ENCODE measurements at places on chromosomes 2 and 18. TPM values are rescaled to one million over a fixed set of nuclear protein-coding genes. Genes with fewer than 3 reads are reported as not detected.
A peak's percentile ranks its signal among the peaks of the same experiment; 100 is the strongest.

DNA sequence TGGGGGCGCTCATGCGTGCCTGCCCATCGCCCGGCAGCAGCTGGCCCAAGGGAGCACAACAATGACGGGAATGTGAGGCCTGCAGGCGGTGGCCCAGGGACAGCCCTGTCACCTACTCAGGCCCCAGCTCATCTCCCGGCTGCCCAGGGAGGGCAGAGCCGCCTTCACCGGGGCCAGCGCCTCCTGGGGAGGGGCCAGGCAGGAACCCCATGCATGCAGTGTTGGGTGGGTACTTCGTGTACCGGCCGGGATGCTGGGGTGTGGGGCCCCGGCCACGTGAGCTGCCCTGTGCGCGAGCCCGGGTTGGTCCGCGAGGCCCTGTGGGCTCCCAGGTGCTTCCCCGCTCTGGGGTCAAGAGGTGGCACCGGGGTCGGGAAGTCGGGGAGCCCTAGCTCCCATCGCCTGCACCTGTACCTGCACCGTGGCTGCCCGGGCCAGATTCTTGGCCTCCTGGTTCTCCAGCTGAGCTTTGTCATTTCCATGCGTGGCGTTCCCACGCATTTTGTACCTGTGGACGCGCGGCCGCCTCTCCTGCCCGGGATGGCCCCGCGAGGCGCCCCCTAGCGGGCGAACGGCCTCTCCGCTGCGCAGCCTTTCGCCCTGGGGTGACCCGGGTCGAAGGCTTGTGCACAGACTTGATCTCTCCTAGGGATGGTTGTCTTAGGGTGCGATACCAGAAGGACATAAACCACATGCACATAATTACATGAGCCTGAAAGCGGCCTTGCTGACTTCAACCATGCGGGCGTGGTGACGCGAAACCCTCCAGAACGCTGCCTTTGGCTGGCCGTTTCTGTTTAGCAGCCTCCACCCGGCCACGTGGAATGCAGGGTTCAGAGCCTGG lies 950 bp downstream of the KLHL30 start:
- no peak for DNase-seq

GRCh38 chr18:31718386-31718785 lies 34.0 kb upstream of the B4GALT6 start:
- DNase-seq, result no peak

The ADRA2B gene
- 0.32 TPM for total RNA-seq

GRCh38 chr2:198775737-198776136 lies 682.0 kb downstream of the SATB2 start:
- no peak for DNase-seq

The EGR4 gene
- total RNA-seq, result not detected

The C1QL2 gene
- total RNA-seq, result not detected

- no peak for DNase-seq
Observed at GRCh38 chr2:102977426-102978090, 215.7 kb downstream of the TMEM182 start.

DNA sequence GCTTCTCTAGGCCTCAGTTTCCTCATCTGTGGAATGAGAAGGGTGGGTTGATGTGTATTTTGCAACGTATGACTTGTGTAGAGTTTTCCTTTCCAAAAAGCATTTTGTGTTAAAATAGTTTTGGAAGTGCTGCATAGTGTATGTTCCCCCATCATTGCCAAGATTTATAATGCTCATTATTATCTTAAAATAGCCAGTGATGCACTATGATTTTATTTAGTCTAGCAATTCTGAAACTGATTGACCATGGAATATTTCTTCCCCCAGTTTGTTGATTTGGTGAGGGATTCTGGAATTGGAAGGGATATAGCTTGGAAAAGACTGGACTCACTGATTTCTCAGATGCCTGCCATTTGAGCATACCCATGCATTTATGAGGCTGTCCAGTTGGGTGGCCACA lies 130.6 kb downstream of the CCDC85A start:
- DNase-seq, result no peak

DNA sequence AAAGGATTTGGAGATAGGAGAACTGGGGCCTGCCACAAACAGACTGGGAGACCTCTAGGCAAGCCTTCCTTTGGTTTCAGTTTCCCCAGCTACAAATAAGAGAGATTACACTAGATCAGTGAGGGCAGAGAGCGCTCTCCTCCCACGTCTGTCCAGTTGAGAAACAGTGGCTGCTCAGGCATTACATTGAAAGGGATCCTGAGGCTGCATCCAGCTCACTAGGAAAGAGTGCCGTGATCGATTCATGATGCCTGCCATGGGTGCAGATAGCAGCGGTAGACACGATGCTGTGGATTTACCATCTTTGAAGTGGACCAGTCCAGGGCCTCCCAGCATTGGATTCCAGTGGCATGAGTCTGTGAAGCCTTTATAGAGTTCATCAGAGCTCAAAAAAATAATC lies 62.6 kb downstream of the EN1 start:
- DNase-seq, result no peak

GRCh38 chr18:21458788-21459187 lies 141.7 kb downstream of the ESCO1 start:
- no peak for DNase-seq

The PDE1A gene
- not detected for total RNA-seq

GRCh38 chr2:184305105-184305504 lies 293.2 kb upstream of the ZNF804A start:
- DNase-seq, result no peak

The CRACDL gene
- total RNA-seq, result not detected

- DNase-seq, result no peak
Observed at GRCh38 chr2:15038366-15039364, 406.1 kb downstream of the LRATD1 start.

- no peak for DNase-seq
Observed at GRCh38 chr18:8742387-8743361, 37.3 kb downstream of the MTCL1 start.

DNA sequence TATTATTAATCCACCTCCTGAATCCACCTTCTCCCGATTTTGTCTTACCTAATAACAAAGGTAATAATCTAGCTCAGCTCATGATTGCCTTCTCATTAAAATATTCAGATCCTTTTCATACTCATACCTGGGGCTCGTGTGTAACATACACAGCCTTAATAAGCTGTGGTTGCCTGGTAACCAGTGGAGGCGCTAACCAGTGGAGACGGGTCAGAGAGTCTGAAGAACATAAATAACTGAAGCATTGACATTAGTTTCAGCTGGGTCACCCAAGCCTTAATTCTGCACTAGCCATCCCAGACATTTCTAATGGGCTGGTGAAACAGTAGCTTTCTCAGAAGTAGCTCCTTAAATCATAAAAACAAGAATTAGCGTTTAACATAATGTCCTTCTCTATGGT lies 14.8 kb upstream of the DTNA start:
- no peak for DNase-seq

DNA sequence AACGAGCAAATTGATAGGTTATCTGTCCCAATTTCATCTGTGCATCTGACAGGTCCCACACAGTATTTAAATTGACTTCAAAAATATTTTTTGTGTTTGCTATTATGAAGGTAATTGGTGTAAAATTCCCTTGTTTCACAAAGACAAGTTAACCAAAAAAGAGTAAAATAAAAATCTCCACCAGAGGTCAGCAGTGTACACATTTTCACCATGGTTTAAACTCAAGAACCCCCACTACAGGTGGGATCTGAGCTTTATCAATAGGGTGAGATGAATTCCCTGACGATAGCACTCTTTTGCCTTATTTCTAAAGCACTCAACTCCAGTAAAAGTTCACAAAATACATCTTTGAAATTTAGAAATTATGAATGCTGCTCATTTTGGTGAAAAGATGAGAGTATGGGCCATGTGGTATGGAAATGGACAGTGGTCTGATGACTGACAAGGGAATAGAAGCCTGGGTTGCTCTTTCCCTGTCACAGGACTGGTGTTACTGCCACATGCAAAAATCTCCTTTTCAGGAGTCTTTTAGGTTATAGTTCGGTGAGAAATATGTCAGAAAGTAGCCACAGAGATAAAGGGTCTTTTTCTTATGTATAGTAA lies 68.0 kb downstream of the SERPINB8 start:
- peak; percentile 6 for DNase-seq

DNA sequence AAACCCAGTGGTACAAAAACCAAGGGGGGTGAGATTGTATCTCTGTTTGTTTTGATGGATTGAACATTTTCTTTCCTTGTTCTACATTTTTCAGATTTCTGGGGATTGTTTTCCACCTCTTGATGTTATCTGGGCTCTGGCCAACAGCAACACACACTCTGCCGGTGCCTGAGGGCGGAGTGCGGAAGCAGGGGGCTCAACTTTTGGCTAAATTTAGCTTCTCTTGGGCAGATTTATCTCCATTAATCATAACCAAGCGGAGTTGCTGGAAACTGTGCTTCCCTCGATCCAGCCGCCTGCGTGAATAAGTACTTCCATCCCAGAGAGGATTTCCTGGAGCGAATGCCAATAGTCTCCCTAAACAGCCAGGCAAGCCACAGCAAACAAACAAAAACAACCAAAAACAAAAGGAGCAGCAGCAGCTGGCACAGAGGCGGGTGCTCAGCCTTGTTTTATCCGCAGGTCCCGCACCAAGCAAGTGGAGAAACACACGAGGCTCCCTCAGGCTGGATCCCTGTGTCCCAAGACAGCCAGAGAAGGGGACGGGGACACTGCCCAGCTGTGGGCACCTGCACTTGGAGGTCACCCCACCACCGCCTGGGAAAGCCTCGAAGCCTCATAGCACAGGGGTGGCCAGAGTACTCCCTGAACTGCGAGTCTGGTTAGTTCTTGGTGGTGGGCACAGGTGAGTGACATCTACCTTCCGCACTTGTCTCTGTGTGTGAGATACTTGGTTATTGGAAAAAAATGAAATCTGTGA lies 143.4 kb downstream of the NDUFA10 start:
- no peak for DNase-seq

- no peak for DNase-seq
Observed at GRCh38 chr2:38375696-38376345, 1.3 kb downstream of the ATL2 start.

DNA sequence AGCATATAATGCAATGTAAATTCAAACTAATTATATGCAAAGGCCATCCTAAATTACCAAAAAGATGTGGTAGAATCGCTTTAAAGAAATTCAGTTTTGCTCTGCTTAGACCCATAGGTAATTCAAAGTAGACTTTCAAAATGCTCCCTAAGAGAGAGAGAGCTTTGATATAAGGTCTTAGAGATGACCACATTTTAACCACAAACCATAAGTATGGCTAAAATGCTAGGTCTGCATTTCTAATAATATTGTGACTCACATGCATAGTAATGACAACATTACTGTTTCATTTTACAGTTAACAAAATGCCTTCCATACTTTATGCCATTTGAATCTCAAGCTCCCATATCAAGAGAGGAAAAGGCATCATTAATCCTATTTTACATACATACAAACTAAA lies 144.5 kb downstream of the RAD51AP2 start:
- no peak for DNase-seq

The FRZB gene
- total RNA-seq, result not detected

- DNase-seq, result no peak
Observed at GRCh38 chr2:60336442-60337141, 216.9 kb downstream of the BCL11A start.

The KCNJ3 gene
- not detected for total RNA-seq

DNA sequence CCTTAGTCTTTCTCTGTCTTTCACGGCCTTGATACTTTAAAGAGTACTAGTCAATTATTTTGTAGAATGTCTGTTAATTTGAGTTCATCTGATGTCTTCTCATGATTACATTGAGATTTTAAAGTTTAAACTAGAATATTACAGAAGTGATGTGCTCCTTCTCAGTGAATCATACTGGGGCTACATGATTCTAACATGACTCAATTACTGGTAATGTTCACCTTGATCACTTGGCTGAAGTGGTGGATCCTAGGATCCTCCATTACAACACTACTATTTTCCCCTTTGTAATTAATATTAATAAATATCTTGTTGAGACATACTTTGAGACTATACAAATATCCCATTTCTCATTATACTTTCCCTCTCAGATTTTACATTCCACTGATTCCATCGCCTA lies 148.5 kb downstream of the CAMKMT start:
- no peak for DNase-seq

DNA sequence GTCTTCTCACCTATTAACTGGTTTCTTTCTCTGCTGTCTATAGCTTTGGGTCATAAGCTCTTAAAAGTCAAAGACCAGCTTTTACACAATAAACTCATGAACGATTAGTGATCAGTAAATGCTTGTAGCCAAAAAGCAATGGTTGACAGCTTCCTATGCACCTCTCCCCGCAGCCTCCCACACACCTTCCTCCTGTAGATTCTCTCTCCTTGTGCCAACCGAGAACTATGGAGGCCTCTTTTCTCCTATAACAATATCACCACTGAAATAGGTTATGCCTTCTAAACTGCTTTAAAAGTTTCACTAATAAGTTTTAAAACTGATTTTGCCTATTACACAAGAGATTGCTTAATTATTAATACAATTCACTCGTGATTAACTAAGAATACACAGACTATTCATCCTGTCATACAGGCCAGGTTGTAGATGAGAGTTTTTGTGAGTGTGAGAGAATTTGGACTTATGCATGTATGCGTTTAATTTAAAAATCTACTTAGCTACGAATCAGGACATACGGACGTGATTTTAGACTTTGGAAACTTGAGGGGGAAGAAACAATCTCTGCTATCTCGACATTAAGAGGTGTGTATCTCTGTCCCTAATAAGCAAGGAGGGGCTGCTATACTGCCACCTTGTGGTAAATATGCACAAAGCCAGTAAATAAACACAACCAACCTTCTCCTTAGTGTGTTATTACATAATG lies 229.1 kb upstream of the RBBP8 start:
- DNase-seq, result peak; percentile 30

DNA sequence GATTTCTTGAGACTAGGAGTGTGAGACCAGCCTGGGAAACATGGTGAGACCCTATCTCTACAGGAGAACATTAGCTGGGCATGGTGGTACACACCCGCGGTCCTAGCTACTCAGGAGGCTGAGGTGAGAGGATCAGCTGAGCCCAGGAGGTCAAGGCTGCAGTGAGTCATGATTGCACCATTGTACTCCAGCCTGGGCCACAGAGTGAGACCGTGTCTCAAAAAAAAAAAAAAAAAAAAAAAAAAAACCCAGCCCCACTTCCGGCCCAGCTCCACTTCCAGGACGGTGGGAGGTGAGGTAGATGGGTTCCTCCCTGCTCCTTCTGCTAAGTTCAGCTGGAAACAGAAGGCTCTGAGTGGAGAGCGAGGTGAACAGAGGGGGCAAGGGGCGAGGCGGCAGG lies 41.4 kb upstream of the NFATC1 start:
- no peak for DNase-seq

DNA sequence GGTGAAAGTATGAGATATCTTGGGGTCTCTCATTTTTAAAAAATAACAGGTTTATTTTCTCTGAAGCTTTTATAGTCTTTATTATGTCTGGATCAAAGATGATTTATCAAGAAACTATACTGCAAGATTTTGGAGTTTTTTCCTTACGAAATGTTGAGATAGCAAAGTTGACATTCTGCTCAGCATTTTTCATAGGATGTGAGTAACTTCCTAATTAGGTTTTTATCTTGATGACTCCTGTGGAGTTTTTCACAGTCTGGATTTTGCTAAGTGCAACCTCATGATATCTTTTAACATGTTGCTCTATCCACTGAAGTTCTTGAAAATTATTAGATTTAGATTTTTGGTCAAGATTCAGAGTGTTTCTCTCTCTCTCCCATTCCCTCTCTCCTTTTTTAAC lies 17.8 kb downstream of the TCF7L1 start:
- no peak for DNase-seq

Measured in Caki2 (cell line).